Stimulated activated CD4-positive, alpha-beta T cell treated with anti-CD3 and anti-CD28 coated beads, Interleukin-4, amount 100 ng/mL, for 48 hours (primary cell): ENCODE measurements at places on chromosomes 16 and 17.

GRCh38 chr16:57876210-57876609, 73.9 kb upstream of the KIFC3 start:
- no peak for DNase-seq

GRCh38 chr16:30527635-30528178, 1.3 kb upstream of the ZNF768 start:
- DNase-seq, result no peak

DNA sequence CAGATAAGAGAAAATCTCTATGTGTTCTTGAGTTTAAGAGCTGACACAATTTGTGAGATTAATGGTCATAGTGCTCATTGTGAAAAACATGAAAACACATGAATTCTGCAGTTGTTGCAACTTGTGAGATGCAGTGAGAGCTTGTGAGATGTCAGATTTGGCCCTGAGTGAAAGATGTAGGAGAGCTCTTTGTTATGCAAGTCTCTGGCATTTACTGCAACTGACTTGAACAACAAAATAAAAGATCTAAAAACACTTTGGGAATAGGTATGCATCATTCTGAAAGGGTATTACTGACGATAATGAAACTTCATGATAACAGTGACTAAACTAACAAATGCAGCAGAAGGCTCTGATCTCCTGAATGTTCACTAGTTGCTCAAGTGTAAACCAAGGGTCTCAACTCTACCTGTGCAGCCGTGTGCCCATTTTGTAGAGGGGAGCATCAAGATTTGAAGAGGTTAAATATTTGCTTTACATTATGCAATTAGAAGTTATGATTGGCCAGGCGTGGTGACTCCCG, 50.8 kb upstream of the SMIM36 start:
- no peak for DNase-seq

DNA sequence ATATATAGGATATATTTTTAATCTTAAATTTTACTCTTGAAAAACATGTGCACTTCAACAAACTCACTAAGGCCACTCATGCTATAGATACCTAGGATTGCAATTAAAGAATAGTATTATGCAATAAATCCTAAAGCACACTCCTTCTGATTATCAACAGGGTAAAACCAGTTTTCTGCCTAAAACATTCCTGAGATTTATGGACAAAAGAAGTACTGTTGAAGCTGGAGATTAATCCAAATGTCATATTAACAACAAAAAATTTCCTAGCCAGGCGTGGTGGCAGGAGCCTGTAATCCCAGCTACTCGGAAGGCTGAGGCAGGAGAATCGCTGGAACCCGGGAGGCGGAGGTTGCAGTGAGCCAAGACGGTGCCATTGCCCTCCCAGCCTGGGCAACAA, 21.4 kb downstream of the CHCT1 start:
- DNase-seq, result no peak

- DNase-seq, result peak; percentile 37
Observed at GRCh38 chr17:8894673-8895578, 27.5 kb upstream of the PIK3R6 start.

DNA sequence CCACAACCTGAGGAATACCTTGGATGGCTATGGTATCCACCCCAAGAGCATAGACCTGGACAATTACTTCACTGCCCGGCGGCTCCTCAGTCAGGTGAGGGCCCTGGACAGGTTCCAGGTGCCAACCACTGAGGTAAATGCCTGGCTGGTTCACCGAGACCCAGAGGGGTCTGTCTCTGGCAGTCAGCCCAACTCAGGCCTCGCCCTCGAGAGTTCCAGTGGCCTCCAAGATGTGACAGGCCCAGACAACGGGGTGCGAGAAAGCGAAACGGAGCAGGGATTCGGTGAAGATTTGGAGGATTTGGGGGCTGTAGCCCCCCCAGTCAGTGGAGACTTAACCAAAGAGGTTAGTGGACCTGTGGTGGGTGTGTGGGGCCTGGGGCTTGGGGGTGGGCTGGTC, 3.1 kb downstream of the NFE2L1 start:
- DNase-seq, result no peak

- DNase-seq, result no peak
Observed at GRCh38 chr16:78227855-78228254, 128.4 kb downstream of the WWOX start.

DNA sequence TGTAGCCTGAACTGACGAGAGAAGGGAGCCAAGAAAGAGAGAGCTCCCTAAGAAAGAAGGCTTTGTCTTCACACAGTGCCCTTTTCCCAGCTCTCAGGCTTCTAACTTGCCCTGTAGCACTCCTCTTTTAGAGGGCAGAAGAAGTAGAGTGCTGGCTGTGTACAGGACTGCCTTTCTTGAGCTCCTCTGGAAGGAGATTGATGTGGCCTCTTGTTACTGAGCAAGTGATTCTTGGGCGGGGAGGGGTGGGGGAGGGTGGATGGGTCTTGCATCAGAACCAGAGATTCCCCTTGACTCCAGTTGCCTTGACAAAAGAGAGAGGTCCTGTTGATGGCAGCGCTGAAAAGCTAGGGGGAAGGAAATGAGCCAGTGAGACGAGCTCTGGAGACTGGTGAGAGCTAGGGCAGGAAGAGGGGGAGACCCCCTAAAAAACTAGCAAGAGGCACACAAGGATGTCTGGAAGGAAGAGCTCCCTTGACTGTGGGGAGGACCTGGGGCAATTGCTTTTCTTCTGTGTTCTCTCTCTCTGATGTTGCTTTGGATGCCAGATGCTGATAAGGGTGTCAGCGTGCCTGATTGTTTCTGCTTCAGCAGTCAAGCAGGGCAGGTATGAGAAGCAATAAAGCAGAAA, 18.4 kb downstream of the GPR179 start:
- DNase-seq, result no peak

GRCh38 chr17:79945591-79946255, 89.9 kb downstream of the TBC1D16 start:
- DNase-seq, result no peak
